ENCODE measurements at places on chromosomes 7 and 10.

GRCh38 chr10:86520871-86521677, 518 bp downstream of the WAPL start:
- no peak for DNase-seq

- DNase-seq, result no peak
These were observed 53.4 kb downstream of the TMEM209 start for GRCh38 chr7:130151591-130152492.

DNA sequence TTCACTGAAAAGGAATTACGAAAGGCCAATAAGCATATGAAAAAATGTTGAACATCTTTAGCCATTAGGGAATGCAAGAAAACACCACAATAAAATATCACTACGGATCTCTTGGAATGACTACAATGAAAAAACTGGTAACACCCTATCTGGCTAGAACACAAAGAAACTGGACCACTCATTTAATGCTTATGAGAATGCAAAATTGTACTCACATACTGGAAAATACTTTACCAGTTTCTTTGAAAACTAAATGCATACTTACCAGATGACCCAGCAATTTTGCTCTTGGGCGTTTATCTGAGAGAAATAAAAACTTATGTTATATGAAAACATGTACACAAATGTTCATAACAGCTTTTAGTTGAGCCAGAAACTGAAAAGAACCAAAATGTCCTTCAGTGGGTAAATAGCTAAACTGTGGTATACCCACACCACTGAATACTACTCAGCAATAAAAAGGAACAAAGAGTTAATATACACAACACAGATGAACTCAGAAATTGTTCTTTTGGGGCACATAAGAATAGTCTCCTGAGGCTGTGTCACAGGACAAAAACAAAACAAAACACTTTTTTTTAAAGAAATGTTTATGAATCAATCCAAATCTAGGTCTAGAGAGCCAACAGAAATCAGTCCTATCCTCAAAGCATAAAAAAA, 23.5 kb downstream of the CNOT4 start:
- DNase-seq, result no peak

DNA sequence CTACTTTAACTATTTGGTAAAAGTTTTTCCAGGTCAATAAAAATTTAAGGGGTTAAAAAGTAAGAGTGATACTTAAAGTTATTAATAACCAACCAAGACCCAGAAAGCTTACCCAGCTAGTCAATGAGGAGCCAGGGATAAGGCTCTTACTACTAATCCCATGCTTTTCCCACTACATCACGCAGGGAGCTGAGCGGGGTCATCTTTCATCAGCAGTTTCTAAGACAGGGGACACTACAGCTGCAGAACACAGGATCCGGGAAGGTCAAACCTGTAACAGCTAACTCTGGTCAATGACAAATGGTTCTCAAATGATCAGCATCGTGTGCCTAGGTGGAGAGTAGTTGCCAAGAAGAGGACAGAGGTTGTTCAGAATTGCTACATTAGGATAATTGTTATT, 65.1 kb downstream of the RSU1 start:
- DNase-seq, result no peak

GRCh38 chr10:24737001-24737400, 13.3 kb upstream of the ARHGAP21 start:
- no peak for DNase-seq

GRCh38 chr7:156466272-156466671, 174.3 kb upstream of the RNF32 start:
- no peak for DNase-seq

DNA sequence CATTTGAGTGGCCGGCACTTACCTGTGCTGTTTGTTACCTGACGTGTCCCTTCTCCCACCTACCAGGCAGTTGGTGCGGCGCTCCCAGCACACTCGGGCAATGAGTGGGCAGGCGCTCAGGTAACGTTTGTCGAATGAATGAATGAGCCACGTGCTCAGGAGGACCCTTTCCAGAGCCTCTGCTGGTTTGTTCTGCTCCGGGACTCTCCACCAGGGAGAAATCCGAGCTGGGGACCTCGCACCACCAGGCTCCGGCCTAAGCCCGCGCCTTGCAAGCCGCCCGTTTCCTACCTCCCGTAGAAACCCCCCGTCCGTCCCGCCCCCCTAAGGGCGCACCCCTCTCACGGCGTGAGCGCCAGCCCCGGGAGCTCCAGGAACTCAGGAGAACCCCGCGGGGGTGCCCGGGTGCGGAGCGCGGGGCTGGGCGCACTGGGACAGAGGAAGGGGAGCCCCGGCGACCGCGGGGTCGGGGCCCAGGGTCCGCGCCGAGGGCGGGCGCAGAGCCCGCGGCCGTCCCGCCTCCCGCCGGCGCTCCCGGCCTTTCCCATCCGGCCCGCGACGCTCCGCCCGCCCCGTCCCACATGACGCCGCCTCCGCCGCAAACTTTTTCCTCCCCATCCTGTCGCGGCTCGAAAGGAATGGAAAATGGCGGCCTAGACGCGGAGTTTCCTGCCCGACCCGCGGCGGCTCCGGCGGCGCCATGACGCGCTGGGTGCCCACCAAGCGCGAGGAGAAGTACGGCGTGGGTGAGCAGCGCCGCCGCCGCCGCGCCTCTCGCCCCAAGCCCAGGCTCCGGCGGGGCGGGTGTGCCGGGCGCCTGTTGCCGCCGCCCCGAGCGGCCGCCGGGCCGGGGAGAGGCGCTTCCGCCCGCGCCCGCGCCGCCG, at the start of gene DOCK1:
TSS of gene DOCK1 (plus strand) at position 611 of the 884 bp plus-strand sequence. CDS start at position 701, 90 bp downstream.
- DNase-seq, result no peak

DNA sequence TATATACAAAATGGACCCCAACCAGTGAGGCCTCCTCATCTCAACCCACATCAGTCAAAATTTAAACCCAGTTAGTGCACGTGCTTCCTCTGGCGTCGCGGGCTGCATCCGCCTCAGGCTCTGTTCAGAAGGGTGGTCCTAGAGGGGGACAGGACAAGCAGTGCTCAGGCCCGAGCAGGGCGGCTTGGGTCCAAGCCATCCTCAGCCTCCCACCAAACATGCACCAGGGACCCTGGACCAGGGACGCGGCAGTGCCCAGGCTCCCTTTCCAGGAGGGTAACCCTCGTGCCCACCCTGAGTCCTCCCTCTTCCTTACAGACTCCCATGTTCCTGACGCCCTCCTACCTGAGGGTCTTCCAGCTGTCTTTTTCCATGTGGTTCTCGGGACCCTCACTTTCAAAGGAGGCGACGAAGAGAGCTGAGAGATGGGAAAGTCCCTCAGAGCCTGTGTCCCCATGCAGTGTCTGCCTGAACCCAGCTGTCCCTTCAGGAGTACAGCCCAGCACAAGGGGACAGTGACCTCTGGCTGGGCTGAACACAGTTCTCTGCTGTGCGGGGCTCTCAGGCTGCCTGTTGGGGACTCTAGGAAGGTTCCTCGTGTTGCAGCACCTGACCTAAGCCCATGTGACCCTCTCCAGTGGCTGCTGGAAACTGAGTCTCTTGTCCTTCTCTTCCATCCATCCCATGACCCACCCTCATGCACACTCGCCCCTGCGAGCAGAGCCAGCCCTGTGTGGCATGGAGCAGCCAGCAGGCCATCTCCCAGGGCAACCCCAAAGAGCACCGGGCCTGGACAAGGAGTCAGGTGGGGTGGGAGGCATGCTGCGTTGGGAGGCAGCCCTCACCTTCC, 58.1 kb downstream of the CSGALNACT2 start:
- DNase-seq, result no peak

DNA sequence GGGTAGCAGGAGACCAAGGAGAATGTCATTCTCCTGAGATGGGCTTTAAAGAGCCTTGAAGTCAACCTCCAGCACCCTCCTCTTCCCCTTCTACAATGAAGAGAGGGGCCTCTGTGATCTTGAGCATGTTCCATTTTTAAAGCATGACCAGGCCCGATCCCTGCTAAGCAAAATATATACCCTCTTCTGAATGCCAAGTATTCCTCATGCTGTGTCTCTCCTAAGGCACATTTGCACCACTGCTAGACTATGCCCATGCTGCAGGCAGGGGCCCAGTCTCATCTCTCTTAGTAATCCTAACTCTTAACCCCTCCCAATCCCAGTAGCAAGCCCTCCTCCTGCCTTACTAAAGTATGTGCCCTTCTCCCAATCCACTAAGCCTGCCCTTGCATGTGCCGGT, 18.4 kb downstream of the SORBS1 start:
- no peak for DNase-seq

- no peak for DNase-seq
These were observed 16.6 kb upstream of the WDFY4 start for GRCh38 chr10:48667960-48668590.

- no peak for DNase-seq
These were observed 323.1 kb downstream of the PCLO start for GRCh38 chr7:82839555-82839954.

All from stimulated activated CD8-positive, alpha-beta memory T cell treated with anti-CD3 and anti-CD28 coated beads, Interleukin-15, amount 100 ng/mL, for 24 hours (primary cell).